ENCODE measurements at places on chromosomes 7 and 10.

GRCh38 chr7:130114374-130114773 is 44.0 kb downstream of the KLHDC10 start:
- no peak for DNase-seq

GRCh38 chr7:134495546-134495945 is 31.8 kb upstream of the AKR1B10 start:
- DNase-seq: no peak

DNA sequence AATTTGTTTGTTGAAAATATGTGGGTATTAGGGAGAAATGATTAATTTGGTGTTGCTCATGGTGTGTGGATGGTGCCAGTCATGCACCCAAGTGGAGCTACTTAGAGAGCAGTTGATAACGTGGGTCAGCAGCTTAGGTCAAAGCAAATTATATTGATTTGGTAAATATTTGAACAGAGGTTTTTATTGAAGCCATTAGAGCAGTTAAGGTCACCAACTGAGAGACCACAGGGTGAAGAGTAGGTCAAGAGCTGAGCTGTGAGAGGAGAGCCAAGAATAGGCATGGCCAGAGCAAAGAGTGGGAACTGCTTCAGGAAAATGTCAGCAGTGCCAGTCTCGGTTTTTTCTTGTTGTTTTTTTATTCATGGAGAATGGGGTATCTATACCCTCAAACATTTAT is 97.9 kb downstream of the TMEM168 start:
- DNase-seq: no peak

GRCh38 chr10:31678575-31679516 is 249.8 kb downstream of the ARHGAP12 start:
- DNase-seq: no peak

GRCh38 chr7:128954830-128955802 is 17.4 kb downstream of the IRF5 start:
- no peak for DNase-seq

DNA sequence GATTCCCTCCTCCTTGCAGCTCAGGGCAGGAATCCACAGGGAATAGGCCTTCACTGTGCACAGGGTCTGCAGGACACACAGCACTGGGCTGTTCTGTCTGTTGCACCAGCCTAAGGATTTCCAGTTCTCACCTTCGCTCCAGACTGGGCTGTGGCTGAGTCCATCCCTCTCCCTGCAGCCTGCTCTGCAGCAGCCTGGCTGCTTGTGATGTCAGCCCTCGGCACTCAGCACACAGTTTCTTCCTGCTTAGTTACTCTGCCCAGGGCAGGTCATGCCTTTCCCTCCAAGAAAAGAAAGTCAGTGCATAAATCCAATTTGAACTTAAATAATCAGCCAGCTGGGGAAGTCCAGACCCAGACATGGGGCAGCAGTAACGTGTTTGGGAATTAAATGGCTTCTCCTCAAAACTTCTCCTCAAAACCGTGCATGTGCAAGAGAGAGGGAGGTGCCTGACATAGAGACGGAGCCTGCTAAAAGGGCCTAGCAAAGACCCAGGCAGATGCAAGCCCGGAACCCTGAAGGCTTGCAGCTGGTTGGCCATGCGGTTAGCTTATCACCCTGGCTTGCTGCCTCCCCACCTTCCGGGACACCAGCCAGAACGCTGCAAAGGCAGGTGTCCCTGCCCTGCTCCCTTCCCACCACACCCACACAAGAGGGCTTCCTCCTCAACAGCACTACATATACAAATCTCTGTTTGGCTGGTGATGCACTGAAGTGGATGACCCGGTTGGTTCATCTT is 10.9 kb upstream of the GDF2 start:
- DNase-seq: peak; percentile 74

- DNase-seq: no peak
Observed at GRCh38 chr10:76299501-76299900, 868.1 kb downstream of the LRMDA start.

DNA sequence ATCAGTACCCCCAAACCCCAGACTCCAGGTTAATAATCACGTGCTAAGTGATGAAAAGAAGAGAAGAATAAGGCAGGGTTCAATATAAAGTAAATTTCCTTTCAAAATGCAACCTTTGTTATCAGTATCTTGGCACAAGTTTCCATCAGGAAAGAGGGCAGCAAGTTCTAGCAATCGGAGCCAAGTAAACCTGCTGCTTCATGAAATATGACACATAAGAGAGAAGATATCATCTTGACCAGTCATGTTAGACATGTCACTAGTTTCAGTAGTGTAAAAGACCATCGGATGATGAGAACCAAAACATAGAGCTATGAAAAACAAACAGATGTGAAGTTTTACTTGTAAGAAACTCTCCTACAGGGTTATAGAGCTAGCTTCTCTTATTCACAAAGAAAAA is 44.0 kb downstream of the AASS start:
- no peak for DNase-seq

DNA sequence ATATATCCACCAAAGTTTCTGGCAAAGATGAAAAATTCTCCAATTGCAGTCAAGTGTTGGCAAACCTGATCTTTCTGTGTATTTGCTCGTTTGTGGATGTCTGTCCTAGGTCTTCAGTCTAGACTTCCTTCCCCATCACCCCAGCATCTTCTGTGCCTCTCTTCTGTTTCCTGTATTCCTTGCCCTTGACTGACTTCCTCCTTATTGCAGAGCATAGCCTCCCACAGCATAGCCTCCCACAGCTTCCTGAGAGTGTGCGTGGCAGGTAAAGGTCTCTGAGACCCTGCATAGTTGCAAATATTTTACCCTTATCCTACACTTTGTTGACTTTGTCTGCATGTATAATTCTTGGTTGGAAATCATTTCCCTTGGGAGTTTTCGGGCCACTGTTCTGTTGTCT is 18.4 kb downstream of the SLC18A2 start:
- no peak for DNase-seq

GRCh38 chr10:68811314-68812009 is 15.9 kb upstream of the STOX1 start:
- DNase-seq: no peak

GRCh38 chr7:3188946-3189345 is 112.1 kb upstream of the SDK1 start:
- no peak for DNase-seq

- peak; percentile 76 for DNase-seq
Observed at GRCh38 chr10:132551093-132551807, 13.7 kb downstream of the INPP5A start.

GRCh38 chr10:8137272-8137681 is 82.8 kb downstream of the GATA3 start:
- peak; percentile 69 for DNase-seq

GRCh38 chr10:29324220-29324841 is 35.5 kb downstream of the LYZL1 start:
- DNase-seq: no peak

GRCh38 chr7:128763541-128763940 is 12.1 kb downstream of the OPN1SW start:
- no peak for DNase-seq

GRCh38 chr10:22999942-23000341 is 72.1 kb downstream of the ARMC3 start:
- DNase-seq: no peak

- no peak for DNase-seq
Observed at GRCh38 chr10:520402-520787, 169.1 kb downstream of the DIP2C start.

DNA sequence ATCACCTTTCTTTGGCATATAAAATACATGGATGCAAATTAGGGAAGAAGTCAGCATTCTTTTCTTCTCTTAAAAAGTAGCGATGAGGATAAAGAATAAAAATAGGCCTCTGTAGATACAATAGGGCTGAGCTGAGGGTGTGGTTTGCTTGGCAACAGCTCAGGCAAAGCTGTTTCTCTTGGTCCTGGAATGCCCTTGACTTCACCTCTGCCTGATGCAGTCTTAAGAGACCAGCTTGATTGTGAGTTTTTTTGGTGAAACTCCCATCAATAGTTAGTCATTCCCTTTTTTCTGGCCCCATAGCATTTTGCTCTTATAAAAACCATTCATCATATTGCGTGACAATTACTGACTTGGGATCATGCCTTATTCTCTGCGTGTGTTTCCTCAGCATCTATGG is 42.1 kb upstream of the MKLN1 start:
- no peak for DNase-seq

DNA sequence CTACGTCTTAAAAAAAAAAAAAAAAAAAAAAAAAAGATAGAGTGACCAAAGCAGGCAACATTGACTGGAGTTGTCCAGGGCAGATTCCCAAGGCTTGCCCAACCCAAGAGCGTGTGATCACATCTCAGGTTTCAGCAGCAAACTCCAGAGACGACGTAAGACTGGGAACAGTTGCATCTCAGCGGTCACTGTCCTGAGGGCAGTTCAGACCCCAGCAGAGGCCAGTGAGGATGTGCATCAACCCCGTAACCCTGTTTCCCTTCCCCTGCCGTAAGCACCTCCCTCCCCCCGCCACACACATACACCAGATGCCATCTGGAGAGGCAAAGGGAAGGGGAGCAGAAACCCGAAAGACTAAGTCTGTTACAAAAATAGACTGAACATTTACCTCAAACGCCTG is 19.3 kb upstream of the TOMM7 start:
- DNase-seq: no peak

DNA sequence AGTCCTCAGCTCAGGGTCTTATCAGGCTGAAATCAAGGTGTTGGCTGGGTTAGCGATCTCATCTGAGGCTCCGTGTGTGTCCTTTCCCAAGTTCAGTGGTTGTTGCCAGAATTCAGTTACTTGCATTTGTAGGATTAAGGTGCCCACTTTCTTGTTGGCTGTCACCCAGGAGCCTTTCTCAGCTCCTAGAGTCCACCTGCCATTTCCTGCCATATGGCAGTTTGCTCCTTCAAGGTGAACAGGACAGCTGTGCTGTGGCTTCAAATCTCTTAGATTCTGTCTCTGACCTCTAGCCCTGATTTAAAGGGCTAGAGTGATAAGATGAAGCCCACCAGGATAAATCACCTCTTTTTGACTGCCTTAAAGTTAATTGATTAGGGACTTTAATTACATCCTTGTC is 1.0 kb upstream of the HIF1AN start:
- no peak for DNase-seq

GRCh38 chr7:75740846-75741497 is 2.2 kb upstream of the HIP1 start:
- no peak for DNase-seq

DNA sequence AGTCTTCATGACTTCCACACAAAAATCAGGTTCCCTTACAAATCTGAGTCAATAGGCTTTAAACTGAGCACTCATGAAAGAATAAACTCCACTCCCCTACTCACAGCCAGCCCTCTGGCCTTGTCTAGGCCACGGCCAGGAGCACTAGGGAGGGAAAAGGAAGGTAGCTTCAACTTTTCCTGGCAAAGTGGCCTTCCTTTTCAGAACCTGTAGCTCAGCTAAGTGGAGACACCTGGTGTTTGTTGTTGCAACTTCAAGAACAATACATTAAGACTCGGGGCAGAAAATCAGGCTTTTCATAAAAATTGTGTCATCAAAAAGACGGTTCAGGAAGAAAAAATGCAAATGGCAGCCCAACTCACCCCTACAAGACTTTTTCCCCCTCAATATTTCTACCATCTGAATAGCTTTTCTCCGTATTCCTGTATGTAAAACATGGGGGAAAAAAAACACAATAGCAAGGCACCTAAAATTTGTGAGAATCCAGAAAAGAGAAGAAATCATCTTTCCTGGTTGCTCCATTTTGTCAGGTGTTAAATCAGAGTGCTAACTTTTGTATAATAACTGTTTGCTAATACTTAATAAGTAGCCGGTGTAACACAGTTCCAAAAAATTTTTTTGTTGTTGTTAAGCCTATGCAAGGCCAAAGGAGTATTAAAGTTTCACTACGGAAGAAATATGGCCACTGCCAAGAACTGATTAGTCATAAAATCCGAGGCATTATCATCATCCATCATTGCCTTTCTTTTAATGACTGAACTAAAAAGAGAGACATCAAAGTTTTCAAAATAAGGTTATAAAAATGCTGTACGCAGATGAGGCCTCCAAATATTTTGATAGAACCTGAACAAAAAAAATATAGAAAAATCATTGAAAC is 66.2 kb upstream of the ARID5B start:
- no peak for DNase-seq

DNA sequence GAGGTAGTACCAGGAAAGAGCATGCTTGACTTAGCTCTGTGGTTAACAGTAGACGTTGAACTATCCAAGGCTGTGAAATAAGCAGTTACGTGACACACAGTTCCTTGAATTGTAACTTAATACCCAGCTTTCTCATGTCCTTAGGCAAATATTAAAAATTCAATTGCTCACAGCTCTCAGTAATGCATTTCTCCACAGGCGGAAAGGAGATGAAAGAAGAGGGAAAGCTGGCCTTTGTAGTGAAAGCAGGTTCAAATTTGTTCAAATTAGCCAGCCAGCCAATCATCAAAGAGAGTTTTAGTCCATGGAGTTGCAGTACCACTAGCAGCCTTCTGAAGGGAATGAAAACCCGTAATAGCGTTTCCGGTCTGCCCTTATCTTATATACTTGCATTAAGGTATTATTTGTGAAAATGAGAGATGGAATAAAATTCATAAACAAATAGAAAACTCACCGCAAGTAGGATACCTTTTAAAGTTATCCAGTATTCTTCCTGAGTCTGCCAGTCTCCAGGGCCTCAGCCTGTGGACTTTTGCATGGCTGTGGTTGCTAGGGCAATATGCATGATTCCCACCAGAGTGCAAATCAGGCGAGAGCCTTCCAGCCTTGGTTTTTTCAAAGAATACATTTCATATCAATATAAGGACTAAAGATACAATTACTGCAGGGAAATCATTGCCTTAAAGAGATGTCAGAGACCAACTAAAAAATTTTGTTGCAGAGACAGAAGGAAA is 795.5 kb downstream of the TNS3 start:
- no peak for DNase-seq

GRCh38 chr10:42976351-42977031 is 100.4 kb upstream of the RET start:
- peak; percentile 24 for DNase-seq

DNA sequence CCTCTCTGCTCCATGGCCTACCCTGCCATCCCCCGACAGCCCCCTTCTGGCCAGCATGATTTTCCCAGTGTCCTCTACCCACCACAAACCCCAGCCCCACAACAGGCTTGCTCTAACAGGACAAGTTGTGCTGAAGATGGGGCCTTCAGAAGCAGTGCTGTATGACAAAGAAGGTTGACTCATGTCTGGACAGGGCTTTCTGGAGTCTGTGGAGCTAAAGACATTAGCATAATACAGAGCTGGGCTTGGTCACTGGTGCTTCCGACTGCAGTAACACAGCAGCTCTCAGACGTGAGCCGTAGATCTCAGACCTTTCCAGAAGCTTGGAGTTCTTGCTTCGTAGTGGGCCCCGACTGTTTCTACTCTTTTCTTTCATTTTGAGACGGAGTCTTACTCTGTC is 100.5 kb downstream of the GTF2IRD1 start:
- no peak for DNase-seq

- no peak for DNase-seq
Observed at GRCh38 chr10:124590216-124591122, 128.8 kb downstream of the LHPP start.

- DNase-seq: no peak
Observed at GRCh38 chr7:43658718-43659548, 70.4 kb downstream of the COA1 start.

- no peak for DNase-seq
Observed at GRCh38 chr10:46251857-46252847, 34.6 kb upstream of the ANTXRL start.

DNA sequence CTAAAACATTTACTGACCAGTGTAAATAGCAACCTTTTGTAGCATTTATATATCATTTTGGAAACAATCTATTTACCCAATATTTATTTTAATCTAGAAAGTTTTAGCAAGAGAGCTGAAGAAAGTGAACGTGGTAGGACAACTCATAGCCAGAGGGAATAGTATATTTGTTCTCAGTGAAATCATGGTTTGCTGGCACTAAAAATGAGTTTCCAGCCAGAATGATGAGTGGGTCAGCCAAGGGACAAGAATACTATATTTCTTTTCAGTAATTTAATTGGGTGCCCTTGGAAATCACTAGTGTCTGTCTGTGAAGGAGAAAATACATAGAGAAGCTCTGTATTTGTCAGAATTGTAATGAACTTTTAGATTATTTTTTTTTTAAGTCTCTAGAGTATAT is 74.9 kb downstream of the MINPP1 start:
- no peak for DNase-seq

Measured in activated CD8-positive, alpha-beta memory T cell treated with anti-CD3 and anti-CD28 coated beads for 24 hours (primary cell).